Renal pelvis (tissue), 12 donors: ENCODE measurements at places on chromosomes 12 and 14.

- no peak for DNase-seq
Observed at GRCh38 chr12:117342247-117342646, 19.2 kb downstream of the NOS1 start.

DNA sequence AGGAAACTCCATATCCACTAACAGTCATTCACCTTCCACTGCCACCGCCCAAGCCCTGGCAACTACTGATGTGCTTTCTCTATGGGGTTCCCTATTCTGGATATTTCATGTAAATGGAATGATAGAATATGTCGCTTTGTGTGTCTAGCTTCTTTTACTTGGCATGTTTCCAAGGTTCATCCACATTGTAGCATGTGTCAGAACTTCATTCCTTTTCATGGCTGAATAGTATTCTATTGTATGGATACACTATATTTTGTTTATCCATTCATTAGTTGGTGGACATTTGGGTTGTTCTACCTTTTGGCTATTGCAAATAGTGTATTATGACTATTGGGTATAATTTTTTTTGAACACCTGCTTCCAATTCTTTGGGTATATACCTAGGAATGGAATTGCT is 8.6 kb downstream of the POU6F1 start:
- DNase-seq, result no peak

- no peak for DNase-seq
Observed at GRCh38 chr14:65179918-65180724, 77.8 kb upstream of the MAX start.

GRCh38 chr12:24222968-24223367 is 273.5 kb upstream of the SOX5 start:
- DNase-seq, result no peak

DNA sequence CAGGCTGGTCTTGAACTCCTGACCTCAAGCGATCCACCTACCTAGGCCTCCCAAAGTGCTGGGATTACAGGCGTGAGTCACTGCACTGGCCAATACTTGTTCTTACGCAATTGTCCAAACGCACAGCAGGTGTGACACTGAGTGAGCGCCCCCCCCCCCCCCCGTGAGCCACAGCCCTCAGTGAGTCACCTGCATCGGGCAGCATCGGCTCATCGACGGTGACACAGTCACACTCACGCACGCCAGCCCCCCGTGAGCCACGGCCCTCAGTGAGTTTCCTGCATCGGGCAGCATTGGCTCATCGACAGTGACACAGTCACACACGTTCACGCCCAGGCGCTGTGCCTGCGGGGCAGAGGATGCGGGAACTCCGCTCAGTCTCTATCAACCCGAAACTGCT is 42.5 kb downstream of the GALNT9 start:
- no peak for DNase-seq

DNA sequence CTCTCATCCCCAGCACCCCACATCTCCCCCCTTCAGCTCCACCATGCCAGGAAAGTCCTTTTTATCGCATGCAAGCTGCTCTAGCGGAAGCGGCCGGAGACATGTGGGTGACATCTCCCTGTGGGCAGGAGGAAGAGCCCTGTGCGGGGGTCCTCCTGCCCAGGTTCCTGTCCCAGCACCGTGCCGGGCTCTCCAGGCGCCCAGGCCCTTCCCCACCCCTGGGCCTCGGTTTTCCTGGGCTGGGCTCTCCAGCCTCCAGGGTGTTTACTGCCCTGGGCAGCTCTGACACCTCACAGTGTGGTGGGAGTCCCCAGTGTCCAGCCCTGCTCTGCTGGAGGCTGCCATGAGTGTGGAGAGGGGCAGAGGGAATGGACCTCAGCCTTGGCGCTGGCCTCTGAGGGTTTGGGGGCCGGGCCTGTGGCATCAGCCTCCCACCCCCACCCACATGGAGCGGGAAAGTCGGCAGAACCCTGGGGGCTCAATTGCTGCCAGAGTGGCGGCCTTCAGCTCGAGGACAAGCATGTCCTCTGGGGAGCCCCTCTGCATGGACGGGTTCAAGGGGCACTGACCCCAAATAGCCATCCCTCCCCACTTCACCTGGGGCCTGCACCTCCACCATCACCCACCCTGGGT is 16.9 kb downstream of the ASPG start:
- no peak for DNase-seq
